Substantia nigra (tissue), 51 donors: ENCODE measurements at places on chromosomes 7 and 10.

DNA sequence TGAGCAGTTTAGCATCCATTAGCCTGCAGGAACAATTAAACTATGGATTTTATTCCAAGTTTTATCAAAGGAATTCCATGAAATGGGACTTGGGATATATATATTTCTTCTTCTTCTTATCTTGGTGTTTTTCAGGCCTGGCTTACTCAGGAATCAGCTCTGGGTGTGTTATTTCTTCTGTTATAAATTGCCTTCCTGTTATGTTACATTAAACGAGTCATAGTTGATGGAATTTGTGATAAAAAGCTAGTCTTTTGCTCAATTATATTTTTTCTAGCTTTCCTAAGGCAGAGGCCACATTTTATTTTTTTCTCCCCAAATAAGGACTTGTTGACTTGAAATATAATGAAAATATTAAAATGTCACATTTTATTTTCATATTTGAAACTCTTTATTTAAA is 141.3 kb downstream of the EPC1 start:
- no peak for DNase-seq

DNA sequence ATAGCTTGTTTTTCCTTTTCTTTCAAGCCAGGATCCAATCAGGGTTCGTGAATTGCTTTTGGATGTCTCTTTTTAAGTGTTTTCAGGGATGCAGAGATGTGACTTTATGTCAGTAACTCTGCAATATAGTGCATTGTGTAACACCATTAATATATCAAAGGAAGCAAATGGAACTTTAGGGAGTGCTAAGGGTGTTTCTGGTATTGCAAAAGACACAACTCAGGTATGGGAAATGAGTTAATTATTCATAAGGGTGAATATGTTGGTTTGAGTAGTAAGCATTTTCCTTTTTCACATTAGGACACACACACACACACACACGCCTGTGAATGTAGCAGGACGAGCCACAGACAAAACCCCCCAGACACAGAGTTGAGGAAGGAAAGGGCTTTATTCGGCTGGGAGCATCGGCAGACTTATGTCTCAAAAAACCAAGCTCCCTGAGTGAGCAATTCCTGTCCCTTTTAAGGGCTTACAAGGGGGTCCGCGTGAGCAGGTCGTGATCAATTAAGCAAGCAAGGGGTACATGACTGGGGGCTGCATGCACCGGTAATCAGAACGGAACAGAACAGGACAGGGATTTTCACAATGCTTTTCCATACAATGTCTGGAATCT is 31.8 kb upstream of the GSDME start:
- DNase-seq: no peak

DNA sequence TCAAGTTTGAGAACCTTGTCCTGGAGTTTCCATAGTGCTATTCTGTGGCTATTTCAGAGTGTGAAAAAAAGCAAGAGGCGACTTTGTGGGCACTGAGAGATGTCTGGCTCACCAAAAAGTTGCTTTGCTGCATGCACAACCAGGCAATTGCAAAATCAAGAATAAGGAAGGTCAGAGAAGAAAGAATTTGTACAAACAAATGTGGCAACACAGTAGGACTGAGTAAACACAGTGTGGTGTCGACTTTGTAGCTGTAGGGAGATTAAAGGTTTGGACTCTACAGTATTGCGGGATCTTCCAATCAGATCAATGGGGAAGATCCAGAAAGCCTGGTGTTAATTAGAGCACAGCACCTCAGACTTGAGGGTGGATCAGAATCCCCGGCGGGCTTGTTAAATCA is 88.1 kb upstream of the PLPP4 start:
- DNase-seq: no peak

GRCh38 chr7:98249106-98249505 is 2.9 kb downstream of the TECPR1 start:
- DNase-seq: no peak

DNA sequence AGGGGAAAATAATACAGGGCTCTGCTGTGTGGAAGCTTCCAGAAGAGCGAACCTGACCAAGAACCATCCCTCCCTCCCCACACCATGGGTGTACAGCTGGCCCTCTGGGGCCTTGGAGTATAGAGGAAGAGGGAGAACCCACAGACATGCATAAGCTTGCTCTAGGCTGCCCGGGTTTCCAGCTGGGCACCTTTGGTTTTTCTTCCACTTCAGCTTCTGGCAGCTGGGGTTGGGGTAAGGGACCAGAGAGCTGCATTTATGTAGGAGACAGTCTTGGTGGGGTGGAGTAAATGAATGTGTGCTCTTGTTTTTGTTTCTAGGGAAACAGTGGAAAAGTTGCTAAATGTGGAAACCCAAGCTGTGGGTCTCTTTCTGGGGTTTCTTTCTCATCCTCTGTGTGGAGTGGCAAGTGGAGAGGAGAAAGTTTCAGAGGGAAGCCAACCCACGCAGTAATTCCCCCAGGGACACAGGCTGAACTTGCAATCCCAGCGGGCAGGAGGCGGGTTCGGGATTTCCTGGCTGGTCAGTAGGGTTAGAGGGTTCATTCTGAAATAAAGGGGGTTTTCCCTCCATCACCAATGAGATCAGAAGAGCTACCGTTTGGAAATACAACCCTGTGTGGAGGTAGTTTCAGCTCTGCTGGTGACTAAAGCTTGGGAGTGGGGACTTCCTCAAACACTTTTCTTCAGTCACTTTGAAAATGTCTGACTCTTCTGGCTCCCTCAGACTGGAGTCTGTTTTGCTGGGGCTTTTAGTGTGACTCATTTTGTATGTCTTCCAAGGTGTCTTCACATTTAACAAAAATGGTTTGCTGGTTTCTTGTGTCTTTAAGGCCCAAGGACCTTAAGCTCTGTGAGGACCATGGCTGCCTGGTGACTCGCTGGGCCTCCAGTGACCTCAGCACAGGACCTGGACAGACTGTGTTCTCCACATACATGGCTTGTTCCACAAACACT is 22.2 kb upstream of the SRGN start:
- DNase-seq: no peak

DNA sequence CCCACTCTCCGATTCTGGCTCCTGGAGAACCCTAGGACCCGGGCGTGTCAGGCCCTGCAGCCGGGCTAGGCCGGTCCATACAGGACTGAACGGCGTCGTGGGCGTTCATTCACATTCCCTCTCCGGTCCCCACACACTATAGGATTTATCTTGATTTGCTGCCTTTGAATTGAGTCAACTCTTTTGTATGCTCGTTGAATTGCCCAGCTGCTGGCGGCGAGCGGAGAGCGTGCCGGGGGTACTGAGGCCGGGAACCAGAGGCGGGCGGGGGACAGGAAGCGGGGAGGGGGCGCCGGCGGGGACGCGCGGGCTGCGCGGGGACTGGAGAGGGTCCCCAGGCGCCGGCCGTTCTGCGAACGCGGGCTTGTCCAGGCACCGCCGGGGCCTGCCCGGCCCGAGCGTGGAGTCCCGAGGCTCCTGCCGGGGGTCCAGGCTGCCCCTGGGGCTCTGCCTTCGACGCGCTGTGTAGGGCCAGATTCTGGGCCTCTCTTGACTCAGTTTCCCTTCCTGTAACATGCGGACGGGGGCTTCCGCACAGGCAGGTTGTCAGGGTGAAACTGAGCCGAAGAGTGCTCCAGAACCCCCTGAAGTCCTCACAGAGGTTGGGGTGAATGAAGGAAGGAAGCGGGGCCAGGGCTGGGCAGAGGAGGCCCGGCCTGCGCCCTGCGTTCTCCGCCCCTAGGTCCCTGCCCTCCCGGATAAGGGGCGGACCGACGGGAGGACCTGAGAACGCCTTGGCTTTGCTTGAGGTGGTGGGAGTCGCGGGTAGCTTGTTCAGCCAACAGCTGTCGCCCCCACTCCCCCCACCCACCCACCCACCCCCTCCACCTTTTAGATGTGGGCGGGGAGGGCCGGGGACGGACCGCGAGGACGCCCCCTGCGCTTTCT is 769 bp upstream of the ELFN1 start:
- no peak for DNase-seq

GRCh38 chr7:114929570-114929969 is 7.7 kb downstream of the MDFIC start:
- DNase-seq: no peak

- DNase-seq: no peak
Observed at GRCh38 chr7:11776039-11776438, 56.0 kb downstream of the THSD7A start.

DNA sequence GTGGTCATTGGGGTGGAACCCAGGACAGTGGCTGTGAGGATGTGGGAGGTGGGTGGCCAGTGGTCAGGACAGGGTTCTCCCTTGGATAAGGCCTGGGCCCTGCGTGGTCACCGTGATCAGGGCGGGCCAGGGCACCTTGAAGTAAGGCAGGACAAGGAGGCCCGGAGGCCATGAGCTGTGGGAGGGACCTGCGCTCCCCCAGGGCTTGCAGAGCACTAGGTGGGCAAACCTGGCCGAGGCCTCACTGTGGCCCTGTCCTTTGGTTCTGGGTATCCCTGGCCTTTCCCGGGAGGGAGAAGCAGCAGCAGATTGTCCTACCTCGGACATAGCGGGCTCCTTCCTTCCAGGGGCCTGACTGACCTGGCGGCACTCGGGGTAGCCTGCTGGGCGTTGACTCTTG is 144.8 kb upstream of the RET start:
- DNase-seq: no peak

GRCh38 chr10:13347043-13347499 is 1.0 kb downstream of the SEPHS1 start:
- DNase-seq: peak; percentile 36

DNA sequence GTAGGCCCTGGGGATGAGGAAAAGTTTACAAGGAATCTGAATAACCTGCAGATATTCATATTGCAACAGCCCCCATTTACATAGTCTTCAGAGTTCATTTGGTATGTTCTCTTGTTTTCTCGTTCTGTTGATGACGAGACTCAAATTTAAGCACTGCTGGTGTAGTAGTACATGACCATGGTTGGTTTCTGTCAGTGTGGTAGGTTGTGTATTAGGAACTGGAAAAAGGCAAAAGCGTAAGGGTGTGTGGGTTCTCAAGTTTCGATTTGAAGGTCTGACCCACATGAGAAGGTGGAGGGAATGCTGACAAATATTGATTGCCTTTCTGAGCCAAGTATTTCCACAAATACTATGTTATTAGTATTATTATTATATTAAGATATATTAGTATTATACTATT is 151.7 kb downstream of the AUTS2 start:
- no peak for DNase-seq

DNA sequence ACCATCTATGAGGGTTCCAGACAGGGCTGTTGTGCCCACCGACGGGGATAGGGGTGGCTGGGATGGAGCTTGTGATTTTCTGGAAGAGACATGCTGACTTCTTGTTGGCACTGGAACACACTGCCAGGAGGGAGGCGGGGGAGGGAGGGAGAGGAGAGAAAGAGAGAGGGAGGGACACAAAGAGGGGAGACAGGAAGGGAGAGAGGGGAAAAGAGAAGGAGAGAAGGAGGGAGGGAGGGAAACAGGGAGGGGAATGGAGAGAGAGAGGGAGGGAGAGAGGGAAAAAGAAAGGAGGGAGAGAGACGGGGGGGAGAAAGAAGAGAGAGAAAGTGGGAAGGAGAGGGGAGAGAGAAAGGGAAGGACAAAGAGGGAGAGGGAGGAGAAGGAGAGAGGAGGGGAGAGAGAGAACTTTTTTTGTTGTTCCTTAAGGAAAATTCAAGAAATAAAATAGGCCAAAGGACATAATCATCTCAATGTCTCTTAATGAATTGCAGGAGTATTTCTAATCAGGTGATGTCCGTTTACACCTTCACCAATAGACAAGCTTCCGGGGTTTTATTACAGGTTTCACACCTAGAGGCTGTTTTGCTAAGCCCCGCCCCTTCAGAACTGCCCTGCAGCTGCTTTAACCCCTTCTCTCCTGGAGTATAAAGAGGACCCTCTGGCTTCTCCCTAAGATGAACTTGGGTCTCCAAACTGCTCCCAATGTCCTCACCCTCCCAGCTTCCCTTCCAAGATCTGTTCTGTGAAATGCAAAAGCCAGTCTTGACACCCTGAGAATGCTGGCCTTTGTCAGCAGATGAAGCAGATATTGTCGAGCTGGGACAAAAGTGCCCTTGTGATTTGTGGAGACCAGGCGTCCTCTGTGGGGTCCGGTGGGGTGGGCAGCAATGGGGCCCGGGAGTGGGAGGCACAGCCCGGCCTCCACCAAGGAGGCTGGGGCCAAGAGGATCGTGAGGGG is 82.0 kb upstream of the GTF2IRD1 start:
- DNase-seq: peak; percentile 67

DNA sequence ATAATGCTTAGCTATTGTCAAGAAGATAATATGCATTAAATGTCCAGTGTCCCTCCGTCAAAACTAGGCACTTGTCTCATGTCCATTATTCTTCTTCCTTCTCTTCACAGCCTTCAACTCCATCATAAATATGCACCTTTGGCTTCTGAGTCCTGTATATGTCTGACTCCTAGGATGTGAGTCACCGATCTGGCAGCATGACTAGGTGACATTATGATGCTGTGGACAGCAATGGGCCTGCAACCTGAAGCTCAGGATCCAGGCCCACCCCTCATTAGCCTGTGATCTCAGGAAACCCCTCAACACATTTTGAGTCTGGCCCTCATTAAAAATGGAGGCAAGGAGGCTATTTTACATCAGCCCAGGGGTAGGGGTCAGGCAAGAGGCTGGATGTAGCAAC is 362.5 kb upstream of the ZMIZ1 start:
- no peak for DNase-seq

DNA sequence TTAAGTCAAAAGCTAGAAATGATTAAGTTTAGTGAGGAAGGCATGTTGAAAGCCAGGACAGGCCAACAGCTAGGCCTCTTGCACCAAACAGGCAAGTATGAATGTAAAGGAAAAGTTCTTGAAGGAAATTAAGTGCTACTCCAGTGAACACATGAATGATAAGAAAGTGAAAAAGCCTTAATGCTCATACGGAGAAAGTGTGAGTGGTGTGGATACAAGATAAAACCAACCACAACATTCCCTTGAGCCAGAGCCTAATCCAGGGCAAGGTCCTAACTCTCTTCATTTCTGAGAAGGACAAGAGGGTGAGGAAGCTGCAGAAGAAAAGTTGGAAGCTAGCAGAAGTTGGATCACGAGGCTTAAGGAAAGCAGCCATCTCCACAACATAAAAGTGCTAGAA is 53.0 kb downstream of the DNAJC1 start:
- DNase-seq: no peak

DNA sequence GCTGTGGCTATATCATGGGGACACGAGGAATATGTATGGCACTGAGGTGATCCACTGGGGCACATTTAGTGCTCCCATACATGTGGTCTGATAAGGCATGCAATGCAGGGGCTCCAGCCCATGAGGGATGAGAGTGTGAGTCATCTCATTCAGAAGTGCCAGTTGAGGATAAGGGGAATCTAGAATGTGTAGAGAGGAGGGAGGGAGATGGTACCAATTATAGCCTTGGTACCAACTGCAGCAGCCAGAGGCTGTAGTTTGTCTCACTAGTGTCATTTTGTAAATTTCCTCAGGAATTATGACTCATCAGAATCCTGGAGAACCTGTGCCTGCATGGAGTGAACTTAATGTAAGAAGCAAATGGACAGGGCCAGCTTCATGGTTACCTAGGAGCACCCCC is 46.2 kb downstream of the LAMB4 start:
- no peak for DNase-seq

GRCh38 chr10:93152136-93152535 is 78.4 kb downstream of the CYP26A1 start:
- DNase-seq: no peak

- DNase-seq: no peak
Observed at GRCh38 chr10:97128039-97128492, 57.7 kb downstream of the SLIT1 start.

GRCh38 chr10:50645236-50645635 is 21.5 kb upstream of the SGMS1 start:
- no peak for DNase-seq
